ENCODE measurements at places on chromosomes 6 and 20.

- peak; percentile 13 for DNase-seq
Observed at GRCh38 chr6:154370545-154370944, 13.9 kb upstream of the IPCEF1 start.

- no peak for DNase-seq
Observed at GRCh38 chr6:159761129-159761872, 544 bp upstream of the ACAT2 start.

- no peak for DNase-seq
Observed at GRCh38 chr20:32077190-32077589, 25.1 kb downstream of the HCK start.

DNA sequence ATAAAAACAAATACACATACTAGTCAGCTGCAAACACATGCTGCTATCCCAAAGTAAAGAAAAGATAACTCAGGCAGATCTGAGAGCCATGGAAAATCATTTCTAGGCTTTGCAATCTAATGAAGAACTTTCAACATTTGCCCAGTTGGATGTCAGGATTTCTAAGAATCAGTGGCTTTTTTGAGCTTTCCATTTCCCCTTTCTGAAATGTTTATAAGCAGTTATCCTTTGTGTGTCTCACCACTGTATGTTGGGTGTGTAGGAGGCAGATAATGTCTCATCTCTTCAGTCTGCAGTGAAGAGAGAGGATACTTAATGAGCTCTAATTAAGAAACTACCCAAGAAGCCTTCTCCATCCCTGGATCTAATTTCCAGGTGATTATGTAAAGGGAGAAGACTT, 43.6 kb downstream of the RGS17 start:
- no peak for DNase-seq

- DNase-seq: no peak
Observed at GRCh38 chr6:46990031-46990644, 52.0 kb downstream of the ADGRF1 start.
